ENCODE measurements at places on chromosomes 13 and 19. TPM values are rescaled to one million over a fixed set of nuclear protein-coding genes. Genes with fewer than 3 reads are reported as not detected.
A peak's percentile ranks its signal among the peaks of the same experiment; 100 is the strongest.

IZUMO2 gene
- total RNA-seq, result not detected

GRCh38 chr19:2969104-2969504 lies 8.3 kb upstream of the TLE6 start:
- no peak overlapping the region for H3K4me3 ChIP-seq
- H3K27me3 ChIP-seq, result peaks cover under 1% of the 10 kb centered on the region
- DNase-seq, result no peak
- no peaks in the 10 kb centered on the region for H3K36me3 ChIP-seq

PNMA8C gene
- total RNA-seq, result not detected

DNA sequence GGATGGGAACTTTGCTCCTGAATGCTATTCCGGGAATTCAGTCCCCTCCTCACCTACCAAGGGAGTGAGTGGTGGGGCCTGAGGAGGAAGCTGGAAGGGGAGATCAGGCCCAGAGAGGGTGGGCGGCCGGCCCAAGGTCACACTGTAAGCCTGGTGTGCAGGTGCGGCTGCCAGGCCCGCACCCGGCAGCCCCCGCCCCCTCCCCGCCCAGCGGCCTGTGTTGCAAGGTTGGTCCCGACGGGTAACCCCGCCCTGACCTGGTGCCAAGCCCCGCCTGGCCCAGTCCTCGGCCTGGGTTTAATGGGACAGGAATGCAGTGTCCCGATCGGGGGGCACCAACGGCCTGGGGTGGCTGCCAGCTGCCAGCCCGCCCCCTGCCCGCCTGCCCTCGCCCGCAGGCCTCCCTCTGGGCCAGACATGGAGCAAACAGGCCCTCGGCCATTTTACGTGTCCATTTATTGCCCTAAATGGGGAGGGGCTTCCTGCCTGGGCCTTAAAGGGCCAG lies 5.5 kb downstream of the ZBTB7A start:
- H3K4me3 ChIP-seq, result peak overlapping the region; percentile 75
- H3K4me1 ChIP-seq, result peaks cover 46% of the 10 kb centered on the region
- peak overlapping the region; percentile 88 for H3K27ac ChIP-seq
- H3K27me3 ChIP-seq, result no peaks in the 10 kb centered on the region
- peaks cover 15% of the 10 kb centered on the region for H3K36me3 ChIP-seq
- DNase-seq, result peak; percentile 67

DNA sequence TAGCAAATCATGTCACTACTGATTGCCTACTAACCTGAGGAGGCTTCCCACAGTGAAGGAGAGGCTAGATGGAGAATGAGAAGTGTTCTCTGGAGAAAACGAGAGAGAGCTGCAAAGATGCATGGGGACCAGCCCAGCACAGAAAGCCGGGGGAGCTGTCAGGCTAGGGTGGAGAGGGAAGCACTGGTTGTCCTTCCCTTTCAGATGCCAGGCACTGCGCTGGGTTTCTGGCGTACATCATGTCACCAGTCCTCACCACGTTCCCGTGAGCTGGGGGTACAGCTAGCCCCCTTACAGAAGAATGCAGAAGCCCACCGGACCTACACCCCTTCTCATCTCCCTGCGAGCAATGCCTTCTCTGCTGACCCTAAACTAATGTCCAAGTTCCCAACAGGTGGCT lies 86.0 kb downstream of the STK24 start:
- DNase-seq, result no peak
- no peak overlapping the region for H3K4me3 ChIP-seq
- H3K4me1 ChIP-seq, result peaks cover 46% of the 10 kb centered on the region
- H3K27me3 ChIP-seq, result no peaks in the 10 kb centered on the region
- H3K36me3 ChIP-seq, result peaks cover 6% of the 10 kb centered on the region

KIR2DL4 gene
- total RNA-seq, result 0.70 TPM

DKKL1 gene
- total RNA-seq, result not detected

RNF225 gene
- total RNA-seq, result 0.61 TPM

CCDC122 gene
- total RNA-seq, result 2.0 TPM

PSG6 gene
- not detected for total RNA-seq

DNA sequence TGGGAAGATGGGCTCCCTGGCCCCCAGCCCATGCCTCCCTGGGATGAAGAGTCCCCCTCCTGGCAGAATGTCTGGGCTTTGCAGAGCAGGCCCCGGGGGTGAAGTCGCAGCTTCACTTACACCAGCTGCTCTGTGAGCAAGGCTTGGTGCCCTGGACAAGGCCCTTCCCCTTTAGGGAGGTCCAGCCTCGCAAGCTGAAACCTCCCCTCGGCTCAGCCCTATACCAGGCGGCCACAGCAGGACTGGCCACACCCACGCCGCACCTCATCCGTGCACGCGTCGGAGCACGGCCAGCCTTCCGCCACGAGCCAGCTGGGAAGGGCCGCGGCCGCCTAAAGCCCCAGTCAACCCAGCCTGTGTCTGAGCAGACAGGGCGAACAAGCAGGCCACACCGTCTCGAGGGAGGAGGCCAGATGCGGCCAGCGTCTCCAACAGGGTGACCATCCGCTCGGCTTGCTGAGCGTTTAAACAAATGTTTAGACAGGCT lies 83.2 kb upstream of the MCF2L start:
- no peaks in the 10 kb centered on the region for H3K4me1 ChIP-seq
- DNase-seq, result no peak
- no peak overlapping the region for H3K4me3 ChIP-seq
- H3K27me3 ChIP-seq, result no peaks in the 10 kb centered on the region
- peaks cover 5% of the 10 kb centered on the region for H3K36me3 ChIP-seq
- H3K27ac ChIP-seq, result no peak overlapping the region

DNA sequence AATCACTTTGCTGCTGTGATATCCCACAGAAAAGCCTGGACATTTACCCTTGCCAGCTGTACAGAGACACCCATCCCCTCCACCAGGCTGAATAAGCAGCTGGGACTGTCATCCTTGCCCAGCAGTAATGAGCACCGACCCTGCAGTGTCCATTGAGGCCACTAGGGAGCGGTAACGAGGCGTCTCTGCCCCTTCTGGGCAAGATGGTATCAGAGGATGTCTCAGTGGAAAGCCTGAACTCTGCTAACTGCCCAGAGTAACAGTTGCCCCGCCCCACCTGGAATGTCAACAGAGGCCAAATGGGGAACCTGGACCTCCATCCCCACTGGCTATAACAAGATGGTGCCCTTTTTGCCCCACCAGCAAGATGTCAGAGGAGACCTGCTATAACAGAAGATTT lies 22.8 kb upstream of the CEACAM20 start:
- H3K4me3 ChIP-seq, result no peak overlapping the region
- H3K4me1 ChIP-seq, result no peaks in the 10 kb centered on the region
- H3K36me3 ChIP-seq, result no peaks in the 10 kb centered on the region
- H3K27me3 ChIP-seq, result no peaks in the 10 kb centered on the region
- DNase-seq, result peak; percentile 42

GRCh38 chr19:48558018-48558684 lies 6.2 kb downstream of the SULT2B1 start:
- DNase-seq, result no peak
- H3K27ac ChIP-seq, result no peak overlapping the region
- H3K36me3 ChIP-seq, result no peaks in the 10 kb centered on the region
- H3K4me3 ChIP-seq, result no peak overlapping the region
- peaks cover 16% of the 10 kb centered on the region for H3K27me3 ChIP-seq

DNA sequence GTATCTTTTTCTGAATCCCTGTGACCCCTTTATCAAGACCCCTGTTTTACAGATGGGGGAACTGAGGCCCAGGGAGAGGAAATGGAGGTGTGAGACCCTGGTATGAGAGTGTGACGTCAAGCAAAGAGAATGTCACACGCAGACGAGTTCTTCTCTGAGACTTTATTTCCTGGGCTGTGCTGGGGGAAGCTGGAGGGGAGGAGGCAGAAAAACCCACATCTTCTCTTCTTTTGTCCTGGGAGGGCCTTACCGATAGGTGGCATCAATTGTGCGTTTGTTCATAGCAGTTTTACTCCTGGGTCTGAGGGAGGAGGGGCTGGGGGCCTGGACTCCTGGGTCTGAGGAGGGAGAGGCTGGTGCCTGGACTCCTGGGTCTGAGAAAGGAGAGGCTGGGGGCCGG lies 4.9 kb upstream of the KLK15 start:
- H3K27ac ChIP-seq, result no peak overlapping the region
- no peak for DNase-seq
- H3K4me3 ChIP-seq, result no peak overlapping the region
- H3K4me1 ChIP-seq, result peaks cover 11% of the 10 kb centered on the region
- peaks cover 34% of the 10 kb centered on the region for H3K27me3 ChIP-seq

GRCh38 chr13:75494491-75494890 lies 12.5 kb upstream of the TBC1D4 start:
- H3K36me3 ChIP-seq, result no peaks in the 10 kb centered on the region
- no peak for DNase-seq
- H3K27me3 ChIP-seq, result peaks cover 15% of the 10 kb centered on the region
- H3K27ac ChIP-seq, result no peak overlapping the region
- peaks cover 6% of the 10 kb centered on the region for H3K4me1 ChIP-seq

ZSWIM4 gene
- 8.1 TPM for total RNA-seq

DNA sequence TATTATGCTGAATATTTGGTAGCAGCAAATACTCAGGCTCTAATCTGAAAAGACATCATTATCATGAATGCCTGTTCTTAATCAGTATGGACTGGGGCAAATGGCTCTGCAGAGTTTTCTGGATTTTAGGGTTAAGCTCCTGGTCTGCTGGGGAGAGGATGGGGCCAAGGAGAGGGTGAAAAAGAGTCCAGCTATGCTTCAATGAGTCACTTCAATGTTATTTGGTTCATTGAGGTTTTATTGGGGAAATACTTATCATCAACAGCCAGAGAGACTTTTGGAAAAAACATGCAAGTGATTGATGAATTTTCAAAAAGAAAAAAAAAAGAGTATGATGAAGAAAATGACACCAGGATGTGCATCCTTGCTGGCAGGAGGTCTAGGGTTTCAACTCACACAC lies 278.3 kb downstream of the UQCRFS1 start:
- DNase-seq, result no peak
- H3K36me3 ChIP-seq, result no peaks in the 10 kb centered on the region
- no peaks in the 10 kb centered on the region for H3K4me1 ChIP-seq
- no peak overlapping the region for H3K27ac ChIP-seq

DNA sequence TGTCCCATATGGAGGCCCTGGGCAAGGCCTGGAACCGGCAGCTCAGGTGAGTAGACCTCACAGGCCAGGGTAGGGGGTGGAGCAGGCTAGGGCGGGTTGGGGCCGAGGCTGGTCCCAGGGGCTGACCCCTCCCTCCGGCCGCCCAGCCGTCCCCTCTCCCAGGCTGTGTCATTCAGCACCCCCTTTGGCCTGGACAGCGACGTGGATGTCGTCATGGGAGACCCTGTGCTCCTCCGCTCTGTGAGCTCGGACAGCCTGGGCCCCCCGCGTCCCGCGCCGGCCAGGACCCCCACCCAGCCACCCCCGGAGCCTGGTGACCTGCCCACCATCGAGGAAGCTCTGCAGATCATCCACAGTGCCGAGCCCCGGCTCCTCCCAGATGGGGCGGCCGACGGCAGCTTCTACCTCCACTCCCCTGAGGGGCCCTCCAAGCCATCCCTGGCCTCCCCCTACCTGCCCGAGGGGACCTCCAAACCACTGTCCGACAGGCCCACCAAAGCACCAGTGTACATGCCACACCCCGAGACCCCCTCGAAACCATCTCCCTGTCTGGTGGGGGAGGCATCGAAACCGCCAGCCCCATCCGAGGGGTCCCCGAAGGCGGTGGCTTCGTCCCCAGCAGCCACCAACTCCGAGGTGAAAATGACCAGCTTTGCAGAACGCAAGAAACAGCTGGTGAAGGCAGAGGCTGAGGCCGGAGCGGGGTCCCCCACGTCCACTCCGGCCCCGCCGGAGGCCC lies 16.0 kb downstream of the CAMSAP3 start:
- no peaks in the 10 kb centered on the region for H3K4me1 ChIP-seq
- no peak overlapping the region for H3K4me3 ChIP-seq
- DNase-seq, result no peak
- H3K27ac ChIP-seq, result no peak overlapping the region
- H3K36me3 ChIP-seq, result no peaks in the 10 kb centered on the region

DNA sequence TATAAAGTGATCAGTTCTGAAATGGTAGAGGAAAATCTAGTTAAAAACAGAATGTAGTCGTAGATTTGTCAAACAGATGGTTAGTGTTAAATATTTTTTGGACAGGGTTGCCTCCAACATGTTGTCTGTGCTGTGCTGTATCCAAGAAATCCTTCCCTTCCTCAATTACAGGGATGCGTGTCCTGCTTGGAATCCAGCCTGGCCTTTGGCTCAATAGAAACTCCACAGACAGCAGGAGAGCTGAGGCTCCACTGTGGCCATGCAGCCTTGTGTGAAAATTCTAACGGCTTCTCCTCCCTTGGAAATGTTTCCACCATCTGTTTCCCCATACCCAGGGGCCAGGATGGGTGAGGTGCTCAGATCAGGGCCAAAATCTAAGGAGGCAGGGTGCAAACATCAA lies 67.7 kb upstream of the USP29 start:
- no peak for DNase-seq
- no peaks in the 10 kb centered on the region for H3K36me3 ChIP-seq
- H3K27me3 ChIP-seq, result no peaks in the 10 kb centered on the region
- H3K27ac ChIP-seq, result no peak overlapping the region
- no peak overlapping the region for H3K4me3 ChIP-seq
- H3K4me1 ChIP-seq, result no peaks in the 10 kb centered on the region

CYP4F2 gene
- total RNA-seq, result not detected

KLK7 gene
- not detected for total RNA-seq
